ENCODE measurements at places on chromosomes 11 and 22. TPM values are rescaled to one million over a fixed set of nuclear protein-coding genes. Genes with fewer than 3 reads are reported as not detected.

GRCh38 chr11:35664977-35665441, 2.4 kb downstream of the TRIM44 start:
- DNase-seq: no peak

GRCh38 chr11:91952056-91952455, 272.6 kb upstream of the FAT3 start:
- DNase-seq: no peak

- DNase-seq: no peak
Observed at GRCh38 chr11:39434466-39434865, 2025.0 kb downstream of the LRRC4C start.

The GNAZ gene
- 0.55 TPM for polyA plus RNA-seq

- peak; percentile 91 for DNase-seq
Observed at GRCh38 chr11:6353367-6353987, 33.2 kb upstream of the CAVIN3 start.

GRCh38 chr11:61022311-61023085, 51.0 kb downstream of the CD6 start:
- DNase-seq: no peak

GRCh38 chr11:95398437-95399112, 167.6 kb upstream of the SESN3 start:
- DNase-seq: no peak

DNA sequence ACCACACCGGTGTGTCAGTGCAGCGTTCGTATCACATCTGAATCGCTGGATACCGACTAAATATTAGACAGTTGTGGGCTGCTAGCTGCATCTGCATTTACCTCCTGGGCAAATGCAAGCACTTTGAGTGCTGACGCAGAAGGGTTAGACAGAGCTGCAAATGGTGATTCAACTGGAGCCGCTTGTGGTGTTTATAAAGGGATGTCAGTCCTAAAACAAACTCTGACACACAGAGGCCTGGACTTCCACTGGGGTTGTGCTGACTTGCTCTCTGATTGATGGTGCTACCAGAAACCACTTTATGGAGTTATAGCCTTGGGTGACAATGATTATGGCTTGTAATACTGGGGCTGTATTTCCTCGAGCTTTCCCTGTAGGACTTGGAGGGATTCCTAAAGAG, 374.4 kb downstream of the NTM start:
- no peak for DNase-seq

DNA sequence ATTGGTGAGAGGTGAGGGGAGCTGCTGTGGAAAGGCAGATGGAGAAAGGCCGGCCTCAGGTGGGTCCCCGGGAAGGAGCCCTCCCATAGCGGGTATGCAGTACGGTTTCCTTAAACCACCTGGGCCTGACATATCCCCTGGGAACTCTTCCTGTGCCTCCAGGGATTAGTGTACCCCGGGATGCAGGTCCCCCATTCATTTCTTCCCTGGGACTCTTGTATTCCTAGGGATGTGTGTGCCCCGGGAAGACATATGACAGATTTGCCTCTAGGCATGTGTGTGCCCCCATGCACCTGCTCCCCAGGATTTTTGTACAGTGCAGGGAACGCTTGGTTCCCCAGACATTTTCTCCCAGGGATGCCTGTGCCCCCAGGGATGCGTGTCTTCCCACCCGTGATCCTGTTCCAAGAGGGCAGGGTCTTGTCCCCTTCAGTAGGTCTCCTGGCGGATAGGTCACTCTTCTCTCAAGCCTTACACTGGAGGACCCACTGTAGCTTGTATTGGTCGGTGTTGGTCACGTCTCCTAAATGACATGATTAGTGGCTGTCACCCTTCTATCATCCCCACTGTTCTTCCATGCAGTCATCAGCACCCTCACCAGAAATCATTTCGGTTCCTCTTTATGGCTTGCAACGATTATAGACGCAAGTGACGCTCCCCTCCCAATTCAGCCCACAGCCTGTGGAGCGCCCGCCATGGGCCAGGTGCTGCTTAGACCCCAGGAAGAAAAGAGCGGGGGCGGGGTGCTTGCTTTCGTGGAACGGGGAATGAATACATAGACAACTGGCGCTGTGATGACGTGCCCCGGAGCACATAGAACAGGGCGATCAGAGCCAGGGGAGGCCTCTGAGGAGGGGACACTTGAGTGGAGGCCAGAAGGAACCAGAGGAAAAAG, 1.3 kb downstream of the PARVB start:
- DNase-seq: no peak

DNA sequence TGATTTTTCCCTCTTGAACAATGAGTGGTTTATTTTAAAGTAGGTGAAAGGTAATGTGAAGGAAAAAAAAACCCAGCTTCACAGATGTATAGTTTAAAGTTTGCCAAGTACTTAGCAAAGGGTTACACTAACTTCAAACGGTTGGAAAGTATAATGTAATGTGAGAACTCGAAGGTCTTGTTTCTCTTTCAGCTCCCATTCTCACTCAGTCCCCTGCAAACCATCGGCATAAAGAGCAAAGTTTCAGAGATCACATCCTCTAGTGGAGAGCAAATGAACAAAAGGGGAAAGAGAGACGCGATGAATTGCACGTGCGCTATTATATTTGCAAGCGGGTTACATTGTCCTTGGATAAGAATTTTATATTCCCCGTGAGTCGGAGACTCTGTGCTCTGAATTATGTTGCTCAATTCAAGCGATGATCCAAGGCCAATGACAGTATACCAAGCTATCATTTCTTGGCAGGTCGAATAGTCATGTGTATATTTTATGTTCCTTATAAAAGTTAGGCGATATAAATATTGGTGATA, 37.6 kb upstream of the BIRC3 start:
- DNase-seq: peak; percentile 82

The RPS3 gene
- 1,492 TPM for polyA plus RNA-seq

DNA sequence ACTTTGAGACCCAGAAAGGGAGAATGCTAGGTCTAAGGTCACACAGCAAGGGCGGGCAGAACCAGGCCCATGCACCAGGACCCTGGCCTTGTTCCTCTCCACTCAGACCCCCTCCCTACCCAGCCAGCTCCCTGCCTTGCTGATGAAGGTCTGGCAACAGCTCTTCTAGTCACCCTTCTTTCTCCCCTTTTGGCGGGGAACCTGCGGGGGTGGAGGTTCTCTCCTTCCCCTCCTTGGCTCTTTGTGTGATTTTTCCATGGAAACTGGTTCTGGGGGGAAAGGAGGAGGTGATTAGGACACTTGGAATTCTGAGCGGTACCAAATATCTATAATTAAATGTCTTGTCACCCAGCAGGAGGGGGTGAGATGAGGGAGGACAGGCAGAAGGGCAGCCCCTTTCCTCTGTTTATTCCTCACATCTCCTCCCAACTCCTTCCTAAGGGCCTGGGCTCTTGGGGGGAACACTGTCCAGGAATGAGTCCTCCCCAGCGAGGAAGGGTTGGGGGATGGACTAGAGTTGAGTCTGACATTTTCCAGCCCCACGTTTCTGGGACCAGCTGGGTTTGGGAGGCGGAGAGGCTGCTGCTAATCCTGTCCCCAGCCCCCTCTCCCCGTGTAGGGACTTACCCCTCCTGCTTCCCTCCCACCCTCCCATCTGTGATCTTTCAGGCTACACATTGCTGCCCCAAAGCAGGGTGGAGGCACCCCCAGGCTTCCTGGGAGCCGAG, 7.4 kb downstream of the ARHGEF17 start:
- no peak for DNase-seq

DNA sequence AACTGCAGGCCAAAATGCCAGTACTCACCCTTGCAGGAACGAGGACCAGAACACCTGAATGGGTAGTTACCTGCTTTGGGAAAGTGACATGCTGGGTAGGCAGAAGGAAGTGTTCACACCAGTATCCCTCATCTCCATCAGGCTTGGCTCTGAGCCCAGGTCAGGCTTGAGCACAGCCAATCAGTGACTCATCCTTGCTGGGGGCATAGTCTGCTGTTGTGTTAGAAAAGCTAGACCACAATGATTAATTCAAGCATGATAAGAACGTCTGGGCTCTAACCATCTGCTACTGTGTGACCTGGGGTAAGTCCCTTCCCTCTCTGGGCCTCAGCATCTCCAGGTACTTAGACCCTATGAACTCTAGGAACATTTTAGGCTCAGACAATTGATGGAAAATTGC, 450.4 kb downstream of the MIAT start:
- peak; percentile 96 for DNase-seq

- no peak for DNase-seq
Observed at GRCh38 chr11:34346551-34346950, 11.3 kb downstream of the ABTB2 start.

GRCh38 chr11:97683733-97684132, 1293.9 kb downstream of the JRKL start:
- DNase-seq: no peak

DNA sequence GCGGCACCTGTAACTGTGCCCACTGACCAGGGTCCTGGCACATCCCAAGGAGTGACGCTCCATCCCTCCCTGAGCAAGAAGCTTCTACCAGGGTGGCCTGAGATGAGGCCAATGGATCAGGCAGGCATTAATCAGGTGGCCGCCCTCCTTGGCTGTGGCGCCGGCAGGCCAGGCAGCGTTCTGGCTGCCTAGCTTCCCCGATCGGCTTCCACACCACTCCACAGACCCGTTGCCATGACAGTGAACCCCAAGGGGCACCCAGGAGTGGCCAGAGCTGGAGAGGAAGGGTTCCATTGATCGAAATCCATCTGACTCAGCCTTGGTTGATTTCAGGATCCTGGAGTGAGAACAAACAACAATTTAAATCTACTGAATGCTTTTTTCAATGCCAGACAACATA, 20.5 kb downstream of the LRRC55 start:
- no peak for DNase-seq

DNA sequence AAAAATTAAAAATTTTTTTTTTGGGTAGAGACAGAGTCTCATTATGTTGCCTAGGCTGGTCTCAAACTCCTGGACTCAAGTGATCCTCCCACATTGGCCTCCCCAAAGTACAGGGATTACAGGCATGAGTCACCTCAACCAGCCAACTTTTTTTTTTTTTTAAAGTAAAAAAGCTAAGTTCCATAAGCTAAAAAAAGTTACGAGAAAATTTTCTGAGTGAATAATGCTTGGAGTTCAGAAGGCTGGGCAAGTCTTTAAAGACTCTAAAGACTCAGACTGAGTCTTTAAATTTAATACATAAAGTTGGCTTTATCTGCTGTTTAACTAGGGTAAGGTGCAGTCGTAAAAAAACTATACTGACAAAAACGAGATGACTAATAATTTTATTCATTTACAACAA, 5.6 kb downstream of the DDX6 start:
- no peak for DNase-seq

- DNase-seq: peak; percentile 68
Observed at GRCh38 chr22:23675502-23676415, 15.1 kb upstream of the RGL4 start.

The PEX16 gene
- 45.2 TPM for polyA plus RNA-seq

The C22orf15 gene
- 0.07 TPM for polyA plus RNA-seq

DNA sequence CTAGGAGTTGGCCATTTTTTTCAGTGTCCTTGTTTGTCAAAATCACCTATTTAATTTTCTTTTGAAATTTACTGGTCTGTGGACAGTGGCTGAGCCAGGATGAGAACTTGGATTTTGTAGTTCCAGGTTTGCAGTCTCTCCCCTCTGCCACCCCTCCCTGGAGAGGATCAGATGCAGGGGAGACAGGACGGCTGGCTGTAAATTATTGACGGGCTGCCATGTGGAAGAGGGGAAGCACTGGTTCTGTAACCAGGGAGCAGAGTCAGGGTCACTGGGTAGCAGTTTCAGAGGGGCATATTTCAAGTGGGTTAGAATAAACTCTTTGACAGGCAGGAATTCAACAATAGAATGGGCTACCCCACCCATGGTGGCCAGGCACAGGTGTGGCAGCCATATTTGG, 20.6 kb upstream of the YWHAH start:
- no peak for DNase-seq

GRCh38 chr11:115627666-115628460, 123.6 kb upstream of the CADM1 start:
- no peak for DNase-seq

The KCTD14 gene
- polyA plus RNA-seq: 11.1 TPM

The FXYD6 gene
- 0.67 TPM for polyA plus RNA-seq

DNA sequence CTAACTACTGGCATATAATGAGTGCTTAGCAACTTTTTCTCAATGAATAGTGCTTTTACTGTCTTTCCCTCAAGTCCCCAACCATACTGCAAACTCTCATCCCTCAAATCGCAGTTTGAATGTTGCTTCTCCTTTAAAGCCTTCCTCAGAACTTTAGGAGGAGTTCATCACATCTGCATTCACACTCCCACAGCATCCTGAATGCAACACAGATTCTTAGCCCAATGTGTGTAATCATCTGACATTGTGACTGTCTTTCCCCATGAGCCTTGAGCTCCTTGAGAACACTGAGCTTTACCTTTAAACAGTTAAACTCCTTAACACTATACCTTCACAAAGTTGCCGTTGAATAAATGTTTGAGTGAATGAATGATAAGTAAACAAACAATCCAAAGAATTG, 81.7 kb upstream of the FAM181B start:
- DNase-seq: no peak

DNA sequence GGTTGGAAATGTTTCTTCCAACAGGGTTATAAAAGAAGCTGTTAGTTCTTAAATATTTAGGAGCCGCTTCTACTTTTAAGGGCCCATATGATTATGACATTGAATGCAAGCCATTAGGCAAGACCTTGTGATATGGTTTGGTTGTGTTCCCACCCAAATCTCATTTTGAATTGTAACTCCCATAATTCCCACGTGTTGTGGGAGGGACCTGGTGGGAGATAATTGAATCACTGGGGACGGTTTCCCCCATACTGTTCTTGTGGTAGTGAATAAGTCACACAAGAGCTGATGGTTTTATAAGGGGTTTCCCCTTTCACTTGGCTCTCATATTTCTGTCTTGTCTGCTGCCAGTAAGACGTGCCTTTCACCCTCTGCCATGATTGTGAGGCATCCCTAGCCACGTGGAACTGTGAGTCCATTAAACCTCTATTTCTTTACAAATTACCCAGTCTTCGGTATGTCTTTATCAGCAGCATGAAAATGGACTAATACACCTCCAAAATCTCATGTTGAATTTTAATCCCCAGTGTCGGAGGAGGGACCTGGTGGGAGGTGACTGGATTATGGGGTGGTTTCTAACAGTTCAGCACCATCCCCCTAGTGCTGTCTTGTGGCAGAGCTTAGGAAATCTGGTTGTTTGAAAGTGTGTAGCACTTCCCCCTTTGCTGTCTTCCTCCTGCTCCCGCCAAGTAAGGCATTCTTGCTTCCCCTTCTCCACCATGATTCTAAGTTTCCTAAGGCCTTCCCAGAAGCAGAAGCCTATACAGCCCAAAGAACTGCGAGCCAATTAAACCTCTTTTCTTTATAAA, 4.3 kb downstream of the CD59 start:
- DNase-seq: no peak

The CHRM4 gene
- polyA plus RNA-seq: 7.8 TPM

- no peak for DNase-seq
Observed at GRCh38 chr11:134267461-134267860, 8.7 kb upstream of the GLB1L3 start.

DNA sequence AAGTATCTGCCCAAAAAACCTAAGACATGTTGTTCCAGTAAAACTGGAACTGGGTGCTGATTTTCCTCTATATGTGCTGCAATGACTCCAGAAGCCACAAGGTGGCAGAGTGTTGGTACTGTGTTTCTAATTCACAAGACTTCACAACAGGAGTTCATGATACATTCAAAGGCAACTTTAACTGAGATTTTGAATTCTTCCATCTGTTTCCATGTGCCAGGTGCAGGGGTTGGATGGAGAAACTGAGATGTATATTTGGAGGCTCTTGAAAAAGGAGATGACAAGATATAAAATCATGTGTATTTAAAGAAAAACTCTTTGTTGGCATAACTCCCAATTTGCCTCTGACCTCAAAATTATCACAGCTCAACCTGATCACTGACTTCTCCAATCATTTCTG, 1098.6 kb upstream of the CCDC90B start:
- DNase-seq: peak; percentile 35

The C1QTNF6 gene
- polyA plus RNA-seq: 20.0 TPM
